ENCODE measurements at places on chromosomes 2 and 18.

- DNase-seq = no peak
Observed at GRCh38 chr2:6966446-6966940, 49.3 kb downstream of the RNF144A start.

- no peak for DNase-seq
Observed at GRCh38 chr2:175256806-175257585, 75.5 kb upstream of the ATP5MC3 start.

GRCh38 chr2:208879666-208880065 is 473.1 kb downstream of the PTH2R start:
- no peak for DNase-seq

- DNase-seq = no peak
Observed at GRCh38 chr18:22324191-22325131, 93.3 kb downstream of the CTAGE1 start.

- DNase-seq = no peak
Observed at GRCh38 chr18:48142994-48143393, 212.5 kb upstream of the SMAD2 start.

DNA sequence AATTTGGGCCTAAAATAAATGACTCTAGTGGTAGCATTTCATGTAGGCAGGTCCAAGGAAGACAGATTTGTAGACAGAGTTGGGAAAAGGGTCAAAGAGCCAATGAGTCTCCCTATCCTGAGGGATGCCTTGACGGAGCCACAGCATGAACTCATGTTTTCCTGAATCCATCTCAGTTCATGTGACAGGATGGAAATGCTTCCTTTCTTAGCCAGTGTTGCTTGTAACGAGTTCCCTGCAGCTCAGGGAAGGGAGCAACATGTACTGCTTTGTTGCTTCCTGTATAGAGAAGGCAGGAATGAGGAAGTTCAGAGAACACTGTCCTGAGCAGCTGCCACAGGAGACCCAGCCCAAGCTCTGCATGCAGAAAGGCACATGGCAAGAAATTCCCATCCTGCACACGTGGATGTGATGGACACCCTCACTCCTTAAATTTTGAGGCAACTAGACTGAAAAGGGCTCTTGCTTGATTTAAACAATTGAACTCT is 27.9 kb downstream of the TMEM17 start:
- DNase-seq = no peak

DNA sequence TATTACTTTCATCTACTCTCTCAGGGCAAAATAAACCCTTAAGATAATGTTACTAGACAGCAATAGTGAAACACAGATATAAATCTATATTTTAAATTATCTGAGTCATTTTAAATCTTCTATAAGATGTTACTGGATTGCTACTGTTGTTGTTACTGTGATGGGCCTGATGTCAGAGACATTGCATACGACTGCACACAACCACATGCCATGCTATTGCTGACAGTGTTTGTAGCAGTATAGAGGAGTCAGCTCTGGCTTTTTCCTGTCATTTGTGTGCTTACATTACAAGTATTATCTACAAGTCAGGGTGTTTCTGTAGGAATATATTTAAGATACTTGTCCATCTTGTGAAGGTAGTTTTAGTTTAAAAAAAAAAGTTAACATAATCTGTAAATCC is 63.9 kb downstream of the CCDC148 start:
- no peak for DNase-seq

DNA sequence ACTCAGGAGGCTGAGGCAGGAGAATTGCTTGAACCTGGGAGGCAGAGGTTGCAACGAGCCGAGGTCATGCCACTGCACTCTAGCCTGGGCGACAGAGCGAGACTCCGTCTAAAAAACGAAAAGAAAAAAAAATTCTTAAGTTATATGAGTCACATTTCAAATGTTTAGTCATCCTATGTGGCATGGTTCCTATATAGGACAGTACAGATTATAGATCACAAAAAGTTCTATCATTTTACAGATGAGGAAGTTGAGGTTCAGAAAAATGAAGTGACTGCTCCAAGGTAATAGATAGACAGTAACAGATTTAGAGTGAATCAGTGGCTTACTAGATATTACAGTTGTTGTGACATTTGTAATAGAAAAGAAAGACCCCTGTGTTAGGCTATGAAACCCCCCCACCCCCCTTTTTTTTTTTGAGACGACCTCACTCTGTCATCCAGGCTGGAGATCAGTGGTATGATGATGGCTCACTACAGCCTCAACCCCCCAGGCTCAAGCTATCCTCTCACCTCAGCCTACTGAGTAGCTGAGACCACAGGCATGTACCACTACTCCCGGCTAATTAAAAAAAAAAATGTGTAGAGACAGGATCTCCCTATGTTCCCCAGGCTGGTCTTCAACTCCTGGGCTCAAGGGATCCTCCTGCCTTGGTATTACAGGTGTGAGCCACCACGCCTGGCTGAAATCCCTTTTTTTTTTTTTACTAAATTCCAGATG is 22.7 kb downstream of the PTPN4 start:
- DNase-seq = no peak

GRCh38 chr18:59461171-59461570 is 102.1 kb upstream of the LMAN1 start:
- DNase-seq = no peak

DNA sequence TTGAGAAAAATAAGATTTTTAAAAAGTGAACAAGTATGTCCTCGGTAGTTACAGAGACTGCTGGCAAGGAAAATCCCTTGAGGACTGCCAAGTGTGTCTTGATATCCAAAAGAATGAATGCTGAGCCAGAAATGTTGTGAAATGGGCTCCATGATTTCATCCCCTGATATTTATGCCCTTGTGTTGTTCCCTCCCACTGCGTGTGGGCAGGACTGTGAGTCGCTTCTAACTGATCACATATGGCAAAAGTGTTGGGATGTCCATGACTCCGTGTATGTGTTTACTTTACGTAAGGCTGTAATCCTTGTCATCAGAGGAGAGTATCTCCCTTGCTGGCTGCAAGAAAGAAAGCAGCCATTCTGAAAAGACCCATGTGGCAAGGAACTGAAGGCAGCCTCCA is 285.1 kb downstream of the SS18 start:
- no peak for DNase-seq

GRCh38 chr2:173990970-173991819 is 26.0 kb upstream of the SP3 start:
- DNase-seq = no peak

GRCh38 chr18:46324087-46324955 is 220.1 kb downstream of the HAUS1 start:
- DNase-seq = no peak

DNA sequence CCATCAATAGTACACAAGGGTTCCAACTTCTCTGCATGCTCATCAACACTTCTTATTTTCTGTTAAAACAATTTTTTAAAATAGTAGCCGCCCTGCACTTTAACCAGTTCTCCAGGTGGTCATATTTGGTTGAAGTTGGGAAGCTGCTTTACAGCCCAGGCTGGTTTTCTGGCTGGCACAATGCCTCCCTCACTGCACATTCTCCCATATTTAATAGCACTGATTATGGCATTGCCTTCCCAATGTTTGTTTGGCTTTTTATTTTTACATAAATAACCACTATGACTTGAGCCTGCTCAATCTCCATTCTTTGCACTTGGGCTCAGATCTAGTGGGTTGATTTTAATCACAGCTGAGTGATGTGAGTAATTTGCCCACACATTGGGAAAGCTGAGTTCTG is 111.9 kb upstream of the MAP4K3 start:
- no peak for DNase-seq

- DNase-seq = no peak
Observed at GRCh38 chr2:121475811-121476571, 54.7 kb upstream of the RNU4ATAC start.

DNA sequence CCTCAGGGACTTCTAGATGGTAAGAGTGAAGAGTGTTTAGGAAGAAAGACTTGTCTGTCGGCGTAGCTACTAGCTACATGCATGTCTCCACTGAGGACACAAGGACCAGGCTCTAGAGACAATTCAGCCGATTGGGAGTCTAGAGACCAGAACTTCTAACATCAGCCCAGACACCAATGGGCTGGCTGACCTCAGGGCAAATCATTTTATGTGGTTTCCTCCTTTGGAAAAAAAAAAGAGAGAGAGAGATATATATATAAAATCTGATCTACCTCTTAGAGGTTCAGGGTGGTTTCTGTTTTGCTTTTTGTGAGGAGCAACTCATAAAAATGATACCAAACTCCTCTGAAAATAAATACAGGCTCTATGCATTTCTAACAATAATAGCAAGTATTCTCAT is 212.8 kb downstream of the BCL2 start:
- no peak for DNase-seq

GRCh38 chr18:32469190-32469651 is 1.5 kb downstream of the GAREM1 start:
- DNase-seq = no peak

DNA sequence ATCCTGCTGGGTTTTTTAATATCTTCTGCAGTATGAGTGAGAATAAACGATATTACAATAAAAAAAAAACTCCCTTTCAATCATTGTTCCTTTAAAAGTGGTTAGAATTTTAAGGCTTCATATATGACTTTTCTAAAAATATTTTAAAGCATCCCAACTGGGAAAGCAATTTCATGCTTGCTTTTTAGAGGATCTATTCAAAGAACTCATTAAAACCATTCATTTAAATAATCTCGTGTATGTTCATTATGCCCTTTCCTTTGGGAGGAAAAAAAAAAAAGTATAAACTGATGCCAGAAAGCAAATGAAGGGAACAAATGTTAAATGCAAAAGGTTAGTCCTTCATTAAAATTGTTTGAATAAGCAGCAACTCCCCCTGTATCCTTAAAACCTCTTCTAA is 81.2 kb downstream of the XIRP2 start:
- DNase-seq = no peak

DNA sequence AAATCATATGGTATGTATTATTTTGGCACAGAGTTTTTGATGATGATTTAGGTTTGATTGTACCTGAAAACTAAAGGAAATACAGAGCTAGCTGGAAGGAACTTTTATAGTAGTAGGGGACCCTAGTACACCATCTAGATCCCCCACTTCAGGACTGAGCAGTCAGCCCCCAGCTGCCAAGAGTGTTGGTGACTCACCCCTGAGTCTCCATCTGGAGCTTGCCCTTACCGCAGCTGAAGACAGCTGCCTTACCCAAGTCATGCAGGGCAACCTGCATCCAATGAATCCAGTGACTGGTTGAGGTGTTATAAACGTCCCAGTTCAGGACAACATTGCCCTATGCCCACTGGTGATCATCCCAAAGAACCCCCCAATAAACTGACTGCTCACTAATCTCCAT is 15.3 kb downstream of the PMS1 start:
- no peak for DNase-seq

Measured in activated CD8-positive, alpha-beta memory T cell treated with anti-CD3 and anti-CD28 coated beads for 48 hours (primary cell).